ENCODE measurements at places on chromosomes 1 and 21. TPM values are rescaled to one million over a fixed set of nuclear protein-coding genes. Genes with fewer than 3 reads are reported as not detected.

DNA sequence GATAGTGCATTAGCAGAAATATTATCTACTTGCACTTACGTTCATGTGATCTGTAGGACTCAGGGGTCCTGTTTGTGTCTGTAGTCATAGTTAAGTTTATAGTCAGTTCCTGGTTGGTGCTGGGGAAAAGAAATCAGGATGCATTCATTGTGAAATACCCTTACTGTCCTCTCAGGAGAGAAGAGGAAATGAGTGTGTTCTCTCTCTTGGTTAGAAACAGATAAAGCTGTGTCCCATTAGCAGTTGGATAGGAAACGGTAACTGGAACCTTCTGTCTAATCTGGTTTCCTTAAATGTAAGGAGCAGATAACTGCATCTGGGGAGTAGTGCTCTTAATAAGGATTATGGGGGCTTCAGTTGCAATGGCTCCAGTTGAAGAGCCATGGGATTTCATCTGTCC is 8.9 kb downstream of the SDCCAG8 start:
- DNase-seq, result no peak

GRCh38 chr1:23558140-23558871 is 995 bp downstream of the ID3 start:
- DNase-seq, result peak; percentile 40

DNA sequence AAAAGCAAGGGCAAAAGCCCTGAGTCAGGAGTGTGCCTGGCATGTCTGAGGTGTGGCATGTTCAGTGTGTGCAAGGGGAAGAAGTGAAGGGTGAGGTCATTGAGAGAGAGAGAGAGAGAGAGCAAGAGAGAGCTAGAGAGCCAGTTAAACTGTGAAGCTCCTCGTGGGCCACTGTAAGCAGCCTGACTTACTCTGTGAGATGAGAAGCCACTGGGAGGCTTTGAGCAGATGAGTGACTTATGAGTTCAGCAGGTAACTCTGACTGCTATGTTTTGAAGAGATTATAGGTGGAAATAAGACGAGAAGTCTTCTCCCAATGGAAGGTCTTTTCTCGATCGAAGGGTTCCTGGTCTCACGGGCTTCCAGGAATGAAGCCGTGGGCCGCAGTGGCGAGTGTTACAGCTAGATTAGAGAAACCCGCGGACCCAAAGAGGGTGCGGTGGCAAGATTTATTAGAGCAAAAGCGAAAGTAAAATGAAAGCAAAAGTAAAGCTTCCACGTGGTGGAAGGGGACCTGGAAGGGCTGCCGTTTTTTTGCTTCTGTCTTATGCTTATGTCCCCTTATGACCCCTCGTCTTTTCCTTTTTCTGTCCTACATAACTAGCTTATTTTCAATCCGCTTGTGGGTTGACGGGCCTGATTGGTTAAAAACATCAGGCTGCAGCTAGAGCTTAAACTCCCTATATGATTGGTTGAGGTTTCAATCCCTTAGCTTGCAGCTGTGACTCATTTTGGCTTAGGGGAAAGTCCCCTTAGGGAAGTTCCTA is 323.1 kb upstream of the FAM78B start:
- peak; percentile 19 for DNase-seq

GRCh38 chr21:36450511-36450910 is 29.4 kb downstream of the CLDN14 start:
- no peak for DNase-seq

- no peak for DNase-seq
Measured at GRCh38 chr1:111586112-111586511, 33.5 kb upstream of the RAP1A start.

GRCh38 chr1:36711480-36711879 is 228.8 kb upstream of the CSF3R start:
- DNase-seq, result no peak

DNA sequence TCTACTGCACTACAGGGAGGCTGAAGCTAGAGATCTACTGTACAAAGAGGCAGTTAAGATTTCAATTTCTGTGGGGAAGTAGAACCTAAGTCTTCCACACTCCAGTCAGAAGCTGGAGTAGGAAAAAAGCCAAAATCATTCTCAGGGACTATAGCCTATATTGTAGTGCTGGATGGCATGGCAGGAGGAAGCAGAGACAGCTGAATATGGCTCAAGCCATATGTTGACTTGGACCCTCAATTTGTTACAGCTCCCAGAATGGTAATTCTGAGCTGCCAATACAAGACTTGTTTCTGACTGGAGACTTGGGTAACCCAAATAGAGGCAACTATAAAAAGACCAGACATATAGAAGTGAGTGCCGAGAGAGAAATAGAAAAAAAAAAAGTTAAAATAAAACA is 200.6 kb downstream of the PTBP2 start:
- DNase-seq, result no peak

DNA sequence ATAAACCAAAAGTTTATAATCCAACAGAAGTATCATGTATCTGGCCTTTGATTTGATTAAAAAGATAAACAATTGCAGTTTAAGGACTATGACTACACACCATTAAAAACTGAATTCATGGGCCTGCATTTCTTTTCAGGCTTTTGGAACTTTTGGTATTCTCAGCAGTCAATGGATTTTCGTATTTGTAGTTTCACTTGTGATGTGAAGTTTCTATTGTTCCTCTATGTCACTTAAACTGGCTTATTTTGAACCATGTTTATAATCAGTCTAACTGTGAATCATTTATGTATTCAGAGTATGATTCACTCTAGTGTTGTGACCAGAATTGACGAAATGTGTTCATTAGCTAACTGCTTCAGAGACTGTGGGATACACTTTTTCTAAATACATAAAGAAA is 132.9 kb downstream of the COQ8A start:
- DNase-seq, result no peak

DNA sequence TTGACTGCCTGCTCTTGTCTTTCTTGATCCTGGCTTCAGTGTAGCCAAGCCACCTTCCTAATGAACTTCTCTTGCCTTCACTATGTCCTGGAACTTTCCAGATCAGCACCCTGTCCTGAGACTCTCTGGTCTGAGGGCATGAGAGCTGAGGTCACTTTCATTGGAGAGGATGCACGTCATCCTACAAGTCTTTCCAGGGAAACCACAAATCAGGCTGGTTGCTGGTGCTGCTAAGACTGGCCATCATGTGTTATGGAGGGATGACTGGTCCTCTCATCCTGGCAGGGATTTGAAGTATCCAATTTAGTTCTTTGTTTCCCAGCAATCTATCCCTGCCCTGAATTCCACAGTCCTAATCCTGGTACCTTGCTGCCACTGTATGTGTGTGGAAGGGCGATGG is 228.6 kb downstream of the GPATCH2 start:
- DNase-seq, result no peak

DNA sequence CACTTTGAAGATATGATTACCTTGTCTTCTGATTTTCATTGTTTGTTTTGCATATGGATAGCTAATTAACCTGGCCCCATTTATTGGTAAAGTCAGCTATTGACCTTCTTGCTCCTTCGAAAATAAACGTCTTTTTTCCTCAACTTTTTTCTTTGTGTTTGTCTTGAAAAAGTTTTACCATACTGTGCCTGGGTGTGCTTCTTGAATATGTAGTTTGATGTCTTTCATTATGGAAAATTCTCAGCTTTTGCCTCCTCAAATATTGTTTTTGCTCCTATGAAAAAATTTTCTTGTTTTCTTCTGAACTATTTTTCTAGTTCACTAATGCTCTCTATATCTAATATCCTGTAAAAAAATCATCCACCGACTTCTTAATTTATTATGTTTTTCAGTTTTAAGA is 25.0 kb downstream of the LHX8 start:
- no peak for DNase-seq

DNA sequence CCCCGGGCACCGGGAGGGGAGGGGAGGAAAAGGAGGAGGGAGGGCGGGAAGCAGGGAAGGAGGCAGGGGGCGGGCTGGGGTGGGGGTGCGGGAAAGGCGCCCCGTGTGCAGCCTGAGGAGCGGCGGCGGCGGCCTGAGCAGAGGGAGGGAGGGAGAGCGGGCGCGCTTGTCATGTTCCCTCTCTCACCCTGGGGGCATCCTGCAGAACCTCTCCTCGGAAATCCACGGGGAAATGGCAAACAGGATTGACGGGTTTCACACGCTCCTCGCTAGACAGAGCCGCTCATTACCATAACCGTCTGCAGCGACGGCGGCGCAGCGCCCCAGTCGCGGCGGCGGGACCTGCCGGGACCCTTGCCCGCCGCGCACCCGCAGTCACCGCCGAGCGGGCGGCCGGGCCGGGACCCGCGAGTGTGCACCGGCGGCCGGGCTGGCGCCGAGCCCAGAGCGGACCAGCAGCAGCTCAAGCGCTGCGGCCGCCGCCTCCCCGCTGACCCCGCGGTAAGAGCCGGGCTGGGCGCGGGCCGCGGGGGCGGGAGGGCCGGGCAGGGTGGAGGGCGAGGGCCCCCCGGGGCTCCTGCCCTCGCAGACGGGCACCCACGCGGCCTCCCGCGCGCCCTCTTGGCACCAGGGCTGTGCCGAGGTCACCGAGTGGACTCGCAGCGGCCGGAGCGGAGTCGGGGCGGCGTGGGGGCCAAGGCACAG is at the start of gene SERTAD4:
TSS of gene SERTAD4 (plus strand) at position 286 of the 705 bp plus-strand sequence. CDS start 5,165 bp downstream, outside the sequence.
- DNase-seq, result peak; percentile 82

GRCh38 chr1:185406691-185407009 is 89.6 kb upstream of the IVNS1ABP start:
- no peak for DNase-seq

GRCh38 chr1:205589046-205589445 is 42.8 kb downstream of the ELK4 start:
- DNase-seq, result no peak

- no peak for DNase-seq
Measured at GRCh38 chr1:26156285-26157038, 2.4 kb upstream of the FAM110D start.

DNA sequence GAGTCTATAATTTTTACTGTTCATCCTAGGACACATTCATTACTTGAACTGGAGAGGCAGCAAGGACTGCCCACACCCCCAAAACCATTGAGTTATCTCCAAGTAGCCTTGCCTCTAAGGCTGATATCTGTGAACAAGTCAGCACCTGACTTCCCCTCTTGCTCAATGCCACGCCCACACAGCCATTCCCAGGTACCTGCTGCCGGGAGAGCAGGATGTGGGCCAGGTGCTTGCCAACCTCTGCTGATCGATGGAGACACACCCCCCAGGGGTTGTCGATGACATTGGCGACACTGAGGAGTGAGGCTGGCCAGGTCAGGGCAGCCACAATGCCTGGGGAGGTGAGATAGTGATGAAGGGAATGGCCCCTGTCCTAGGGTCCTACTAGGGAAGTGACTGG is 60.1 kb downstream of the TMCO4 start:
- DNase-seq, result peak; percentile 54

- no peak for DNase-seq
Measured at GRCh38 chr1:228231189-228231588, 23.3 kb downstream of the OBSCN start.

DNA sequence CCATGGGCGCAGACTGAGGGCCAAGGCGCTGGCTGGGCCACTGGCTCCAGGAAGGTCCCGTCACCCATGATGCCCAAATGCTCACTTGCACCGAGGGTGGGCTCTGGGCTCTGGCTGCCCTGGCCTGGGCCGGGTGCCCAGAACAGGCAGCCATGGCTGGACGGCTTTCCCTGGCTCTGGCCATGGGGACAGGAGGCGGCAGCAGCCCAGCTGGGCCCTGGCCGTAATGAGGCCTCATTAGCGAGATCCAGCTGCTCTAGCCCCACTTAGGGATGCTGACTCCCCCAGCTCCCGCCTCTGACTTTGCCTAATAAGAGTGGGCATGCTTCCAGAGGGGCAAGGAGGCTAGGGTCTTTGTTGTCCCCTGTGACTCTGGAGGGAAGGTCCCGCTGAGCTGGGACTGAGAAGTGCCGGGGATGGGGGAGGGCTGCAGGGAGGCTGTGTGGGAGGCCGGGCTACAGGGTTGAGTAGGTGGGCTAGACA is 11.8 kb downstream of the SLC6A9 start:
- DNase-seq, result no peak

DNA sequence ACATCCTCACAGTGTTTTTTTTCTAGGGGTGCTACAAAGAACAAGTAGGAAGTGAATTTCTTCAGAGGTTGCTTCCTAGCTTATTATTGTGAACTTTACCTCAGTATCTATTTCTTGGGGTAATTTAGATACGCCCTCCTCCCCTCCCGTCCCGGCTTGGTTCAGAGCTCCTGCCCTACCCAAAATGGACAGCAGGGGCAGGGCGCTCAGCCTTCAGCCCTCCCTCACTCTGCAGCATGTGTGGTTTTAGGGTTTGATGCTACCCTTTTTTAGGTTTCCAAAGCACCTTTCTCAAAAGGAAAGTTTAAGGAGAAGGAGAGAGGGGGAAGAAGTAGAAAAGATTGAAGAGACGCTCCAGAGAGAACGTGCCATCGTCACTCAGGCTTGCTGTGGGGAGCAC is 16.9 kb upstream of the POGK start:
- DNase-seq, result no peak

DNA sequence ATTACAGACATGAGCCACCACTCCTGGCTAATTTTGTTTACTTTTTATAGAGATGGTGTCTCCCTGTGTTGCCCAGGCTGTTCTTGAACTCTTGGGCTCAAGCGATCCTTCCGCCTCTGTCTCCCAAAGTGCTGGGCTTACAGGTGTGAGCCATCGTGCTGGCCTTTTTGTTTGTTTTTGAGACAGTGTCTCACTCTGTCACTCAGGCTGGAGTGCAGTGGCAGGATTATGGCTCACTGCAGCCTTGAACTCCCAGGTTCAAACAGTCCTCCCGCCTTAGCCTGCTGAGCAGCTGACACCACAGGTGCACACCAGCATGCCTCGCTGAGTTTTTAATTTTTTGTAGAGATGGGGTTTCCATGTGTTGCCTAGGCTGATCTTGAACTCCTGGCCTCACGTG is 49.1 kb downstream of the ADARB1 start:
- no peak for DNase-seq

DNA sequence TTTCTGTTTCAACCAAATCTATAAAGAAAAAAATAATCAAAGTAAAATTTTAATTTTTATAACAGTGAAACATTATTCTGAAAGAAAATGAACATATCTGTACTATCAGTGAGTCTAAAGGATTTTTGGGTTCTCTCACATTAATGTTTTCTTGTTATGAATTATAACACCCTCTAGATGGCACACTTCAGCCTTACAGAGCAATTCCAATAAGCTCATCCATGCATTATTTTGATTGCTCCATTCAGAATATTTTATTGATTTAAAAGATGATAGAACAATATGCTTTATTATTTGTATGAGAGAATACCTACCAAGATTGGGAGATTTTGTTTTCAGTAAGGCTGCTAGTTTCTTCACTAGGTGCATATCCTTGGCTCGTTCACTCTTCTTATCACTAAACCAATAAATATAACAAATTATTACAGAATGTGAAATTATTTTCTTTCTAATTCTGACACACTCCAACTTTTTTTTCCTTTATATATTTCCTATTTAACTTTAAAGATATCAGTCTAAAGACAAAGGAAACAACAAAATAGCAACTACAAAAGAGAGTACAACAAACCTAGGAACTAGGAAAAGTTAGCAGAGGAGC is 82.4 kb downstream of the RAB3GAP2 start:
- no peak for DNase-seq

The CD1E gene
- total RNA-seq, result not detected

The CCDC181 gene
- total RNA-seq, result 0.71 TPM

The SV2A gene
- total RNA-seq, result 0.32 TPM

The PPFIA4 gene
- total RNA-seq, result 0.83 TPM

The OR1C1 gene
- not detected for total RNA-seq

The EXTL2 gene
- 11.4 TPM for total RNA-seq

The LMO4 gene
- total RNA-seq, result 95.0 TPM

The NUP210L gene
- not detected for total RNA-seq

The AJAP1 gene
- total RNA-seq, result not detected
